Motor neuron (in vitro differentiated cells): ENCODE measurements at places on chromosomes 2 and 18.

GRCh38 chr18:76959605-76960004 lies 137.2 kb downstream of the ZNF236 start:
- ATAC-seq, result no peak

DNA sequence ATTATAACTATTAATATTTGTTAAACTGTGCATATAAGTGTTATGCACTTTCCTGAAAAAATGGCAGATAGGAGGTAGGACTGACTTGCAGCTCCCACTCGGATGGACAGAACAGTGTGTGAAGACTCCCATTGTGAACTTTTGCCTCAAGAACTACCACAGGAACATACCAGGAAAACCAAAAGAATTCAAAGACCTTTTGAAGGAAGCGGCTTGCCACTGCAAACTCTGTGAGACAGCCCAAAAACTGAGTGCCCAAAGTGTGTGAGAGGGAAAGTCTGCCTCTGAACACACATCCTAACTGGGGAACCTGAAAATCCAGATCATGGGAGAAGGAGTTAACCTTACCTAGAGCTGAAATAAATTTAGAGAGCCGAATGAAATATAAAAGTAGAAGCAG lies 171.0 kb downstream of the ZBTB7C start:
- no peak for ATAC-seq

DNA sequence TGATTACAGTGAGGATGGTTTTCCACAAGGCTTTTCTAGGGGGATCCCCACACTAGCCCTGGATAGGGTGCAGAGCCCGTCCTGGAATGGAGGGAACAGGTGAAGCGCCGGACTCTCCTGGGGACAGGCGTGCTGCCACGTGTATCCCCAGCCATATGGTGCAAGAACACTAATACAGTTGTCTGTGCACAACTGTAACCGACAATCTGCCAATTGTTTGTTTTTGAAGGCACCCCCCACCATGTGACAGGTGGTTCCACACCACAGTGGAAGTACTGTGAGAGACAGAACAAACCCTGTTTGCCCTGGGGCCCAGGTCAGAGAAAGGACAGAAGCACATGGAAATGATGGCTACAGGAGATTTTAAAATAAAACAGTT lies 52.9 kb downstream of the MYCN start:
- no peak for ATAC-seq

- no peak for ATAC-seq
Measured at GRCh38 chr2:127362971-127363370, 24.8 kb downstream of the MAP3K2 start.

GRCh38 chr2:98822301-98823164 lies 91.6 kb upstream of the MGAT4A start:
- ATAC-seq, result peak; percentile 79

GRCh38 chr18:55316486-55317184 lies 271.4 kb downstream of the TCF4 start:
- no peak for ATAC-seq

DNA sequence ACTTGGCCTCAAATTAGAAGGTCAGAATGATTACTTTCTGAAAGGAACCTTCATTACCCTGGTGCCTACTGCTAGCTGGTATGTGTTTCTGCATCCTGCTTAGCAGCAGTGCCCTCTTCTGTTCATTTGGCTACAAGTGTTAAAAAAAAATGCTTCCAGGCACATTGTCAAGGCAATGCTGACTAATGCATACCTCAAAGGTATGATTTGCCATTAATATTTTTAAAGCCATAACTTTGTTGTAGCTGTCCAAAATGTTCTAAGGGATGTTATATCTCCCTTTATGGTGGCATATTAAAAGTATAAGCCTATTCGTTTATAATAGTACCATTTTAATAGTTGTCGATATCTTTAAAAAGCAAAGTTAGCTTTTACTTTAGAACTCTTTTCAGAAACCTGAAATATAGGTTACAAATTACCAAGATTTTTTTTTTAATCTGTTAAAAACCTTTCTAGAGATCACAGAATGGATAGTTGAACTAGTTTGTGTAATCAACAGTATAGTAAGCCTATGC lies 52.0 kb upstream of the FAM171B start:
- ATAC-seq, result peak; percentile 67

DNA sequence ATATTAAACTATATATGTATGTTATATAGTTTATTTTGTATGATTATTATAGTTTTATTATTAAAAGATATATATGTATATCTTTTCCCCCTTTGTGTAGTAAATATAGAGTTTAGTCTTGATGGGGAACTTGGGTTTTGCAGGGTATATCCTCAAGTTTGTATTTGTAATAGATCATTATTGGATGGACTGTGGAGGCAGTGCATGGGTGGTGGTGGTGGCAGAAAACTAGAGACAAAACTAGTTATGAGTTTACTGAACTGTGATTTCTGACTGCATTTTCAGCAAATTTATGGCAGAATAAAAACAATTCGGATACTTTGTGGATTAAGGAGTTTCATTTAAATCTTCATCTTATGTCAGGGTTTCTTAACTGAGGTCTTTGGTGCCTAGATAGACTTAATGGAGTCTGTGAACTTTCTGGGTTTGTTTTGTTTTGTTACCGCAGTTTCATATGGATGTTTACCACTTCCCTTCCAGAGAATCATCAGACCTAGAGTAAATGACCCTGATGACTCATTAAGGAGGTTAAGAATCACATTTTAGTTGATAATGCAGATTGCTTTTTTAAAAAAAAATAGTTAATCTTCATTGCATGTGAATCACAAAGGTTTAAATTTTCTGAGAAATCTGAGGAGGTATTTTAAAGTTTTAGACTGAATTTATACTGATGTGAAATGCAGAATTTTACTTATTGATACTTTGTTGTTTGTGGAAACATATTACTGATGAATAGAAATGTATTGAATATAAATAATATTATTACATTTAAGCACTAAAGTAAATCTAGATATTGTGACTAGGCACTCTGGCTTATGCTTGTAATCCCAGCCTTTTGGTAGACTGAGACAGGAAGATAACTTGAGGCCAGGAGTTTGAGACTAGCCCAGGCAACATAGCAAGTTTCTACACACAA lies 14.5 kb downstream of the EPC2 start:
- no peak for ATAC-seq

DNA sequence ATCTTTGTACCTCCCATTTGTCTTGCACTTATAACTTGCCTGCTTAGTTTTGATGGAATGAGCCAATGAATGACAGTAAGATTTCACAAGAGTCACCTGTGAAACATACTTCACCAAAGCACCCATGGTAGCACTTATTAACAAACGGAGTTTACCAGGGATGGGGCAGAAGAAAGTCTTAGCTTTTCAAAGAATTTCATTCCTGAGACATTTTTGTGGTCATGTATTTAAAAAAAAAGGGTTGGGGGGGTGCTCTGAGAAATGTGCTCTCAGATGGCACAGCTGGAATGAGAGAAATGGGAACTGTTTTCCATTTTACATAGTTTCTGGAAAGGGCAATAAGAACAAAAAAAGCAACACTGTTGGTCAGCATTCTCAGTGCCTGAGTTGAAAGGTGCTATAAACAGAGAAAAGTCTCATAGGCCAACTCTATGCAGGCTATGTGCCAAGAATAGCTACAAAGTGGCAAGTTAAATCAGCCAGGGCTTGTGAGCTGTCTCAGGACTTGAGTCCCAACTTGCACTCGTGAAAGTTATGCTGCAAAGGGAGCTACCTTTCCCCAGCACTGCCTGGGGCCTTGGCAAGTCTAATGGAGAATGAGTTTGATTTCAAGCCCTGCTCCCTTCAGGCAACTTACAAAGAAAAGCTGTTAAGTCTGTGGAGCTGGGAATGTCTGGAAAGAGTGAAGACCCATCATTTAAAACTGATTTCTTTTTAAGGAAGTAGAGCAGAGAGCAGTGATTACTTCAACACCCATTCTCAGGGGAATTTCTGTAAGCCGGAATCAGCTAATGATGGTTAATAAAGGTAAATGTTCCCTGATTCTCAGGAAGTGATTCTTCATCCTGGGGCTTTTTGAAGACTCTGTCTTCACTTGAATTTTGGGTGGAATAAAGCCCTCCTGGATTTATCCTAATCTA lies 170.6 kb downstream of the SLC8A1 start:
- peak; percentile 72 for ATAC-seq

DNA sequence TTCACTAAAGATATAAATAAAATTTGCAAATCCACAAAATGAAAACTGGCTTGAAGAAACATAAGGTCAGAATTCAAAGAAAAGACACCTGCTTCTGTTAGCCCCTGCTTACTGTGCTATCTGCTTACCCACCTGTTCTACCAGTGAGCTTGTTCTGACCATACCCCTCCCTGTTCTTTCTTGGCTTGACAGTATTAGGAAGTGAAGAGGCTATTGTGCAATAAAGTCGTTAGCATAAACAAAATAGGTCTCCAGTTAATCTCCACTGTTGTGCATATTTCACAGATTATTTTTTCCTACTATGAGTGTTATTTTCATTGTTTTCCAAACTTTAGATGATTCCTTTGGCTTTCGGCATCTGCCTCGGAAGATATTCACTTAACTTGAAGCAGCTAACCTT lies 322.1 kb downstream of the CCDC85A start:
- ATAC-seq, result no peak

- ATAC-seq, result peak; percentile 33
Measured at GRCh38 chr18:24868760-24869237, 408.4 kb downstream of the HRH4 start.

DNA sequence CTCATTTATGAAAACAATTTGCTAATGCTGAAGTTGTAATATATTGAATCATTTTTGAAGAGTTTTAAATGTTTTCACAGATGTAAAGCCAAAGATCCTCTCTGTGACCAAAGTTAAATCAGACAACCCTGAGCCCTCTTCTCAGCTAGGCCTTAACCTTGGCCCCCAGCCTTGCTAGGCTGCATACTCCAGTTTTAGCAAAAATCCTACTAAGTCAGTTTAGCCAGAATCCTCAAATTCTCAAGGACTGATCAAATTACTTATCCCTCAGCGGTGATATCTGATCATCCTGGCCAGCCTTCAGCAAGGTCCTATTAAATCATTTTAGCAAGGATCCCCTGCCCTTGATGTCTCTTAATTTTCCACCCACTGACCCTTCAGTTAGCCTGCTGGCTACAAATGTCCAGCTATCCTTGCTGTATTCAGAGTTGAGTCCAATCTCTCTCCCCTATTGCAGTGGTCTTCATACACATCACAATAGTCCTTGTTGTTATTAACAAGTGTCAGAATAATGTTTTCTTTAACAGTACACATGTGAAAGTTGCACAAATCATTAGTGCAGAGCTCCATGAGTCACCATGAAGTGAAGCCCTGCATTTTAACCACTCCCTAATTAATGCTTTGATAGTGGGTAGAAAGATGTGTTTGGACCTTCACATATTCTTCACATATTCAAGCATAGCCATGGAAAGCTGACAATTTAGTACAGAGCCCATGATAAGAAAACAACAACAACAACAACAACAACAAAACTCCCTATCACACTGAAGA lies 206.4 kb downstream of the NBAS start:
- no peak for ATAC-seq

DNA sequence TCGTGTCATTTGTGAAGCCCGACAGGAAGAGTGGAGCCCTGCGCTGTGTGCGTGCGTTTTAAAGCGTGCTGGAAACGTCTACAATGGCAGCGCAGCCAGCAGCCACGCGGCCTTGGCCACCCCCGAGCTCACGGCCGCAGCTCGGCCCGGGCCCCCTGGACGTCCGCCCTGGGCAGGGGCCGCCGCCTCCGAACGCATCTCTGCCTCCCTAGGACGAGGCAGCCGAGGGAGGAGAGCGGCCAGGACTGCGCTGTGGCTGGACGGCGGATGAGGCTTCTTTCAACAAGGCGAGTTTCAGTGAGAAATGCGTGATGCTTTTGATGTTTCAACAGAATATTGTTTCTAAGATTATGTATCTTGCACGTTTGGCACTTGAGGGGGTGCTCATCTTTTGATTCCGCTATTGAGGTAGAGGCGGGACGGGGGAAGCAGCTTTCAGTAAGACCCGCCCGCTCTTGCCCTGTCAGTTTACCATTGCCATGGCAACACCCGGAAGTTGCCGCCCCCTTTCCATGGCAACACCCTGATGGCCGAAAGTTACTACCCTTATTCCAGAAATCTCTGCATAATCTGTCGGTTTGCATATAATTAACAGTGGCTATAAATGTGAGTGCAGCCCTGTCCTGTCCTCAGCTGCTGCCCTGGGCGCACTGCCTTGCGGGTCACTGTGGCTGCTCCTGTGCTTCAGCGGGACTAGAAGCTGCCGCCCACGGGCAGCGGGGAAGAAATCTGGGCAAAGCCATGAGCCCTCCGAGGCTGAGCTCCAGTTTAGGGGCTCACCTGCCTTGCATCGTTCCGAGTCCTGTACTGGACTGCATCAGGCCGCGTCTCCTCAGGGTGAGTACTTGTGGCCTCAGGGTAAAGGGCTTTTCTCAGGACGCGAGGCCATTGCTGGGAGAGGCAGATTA lies 38.6 kb downstream of the ADNP2 start:
- peak; percentile 69 for ATAC-seq

DNA sequence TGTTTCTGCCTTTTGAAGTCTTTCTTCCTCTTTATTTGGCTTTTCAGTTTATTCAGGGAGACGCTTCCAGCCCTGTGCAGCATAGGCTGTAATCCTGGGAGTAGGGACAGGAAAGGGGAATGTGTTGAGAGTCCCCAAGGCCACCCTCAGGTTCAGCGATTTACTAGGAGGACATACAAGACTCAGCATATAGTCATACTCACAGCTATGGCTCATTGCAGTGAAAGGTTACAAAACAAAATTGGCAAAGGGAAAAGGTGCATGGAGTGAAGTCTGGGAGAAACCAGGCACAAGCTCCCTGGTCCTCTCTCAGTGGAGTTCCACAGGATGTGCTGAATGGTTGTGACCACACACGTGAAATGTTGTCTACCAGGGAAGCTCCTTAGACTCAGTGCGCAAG lies 49.6 kb upstream of the ZNF638 start:
- no peak for ATAC-seq

DNA sequence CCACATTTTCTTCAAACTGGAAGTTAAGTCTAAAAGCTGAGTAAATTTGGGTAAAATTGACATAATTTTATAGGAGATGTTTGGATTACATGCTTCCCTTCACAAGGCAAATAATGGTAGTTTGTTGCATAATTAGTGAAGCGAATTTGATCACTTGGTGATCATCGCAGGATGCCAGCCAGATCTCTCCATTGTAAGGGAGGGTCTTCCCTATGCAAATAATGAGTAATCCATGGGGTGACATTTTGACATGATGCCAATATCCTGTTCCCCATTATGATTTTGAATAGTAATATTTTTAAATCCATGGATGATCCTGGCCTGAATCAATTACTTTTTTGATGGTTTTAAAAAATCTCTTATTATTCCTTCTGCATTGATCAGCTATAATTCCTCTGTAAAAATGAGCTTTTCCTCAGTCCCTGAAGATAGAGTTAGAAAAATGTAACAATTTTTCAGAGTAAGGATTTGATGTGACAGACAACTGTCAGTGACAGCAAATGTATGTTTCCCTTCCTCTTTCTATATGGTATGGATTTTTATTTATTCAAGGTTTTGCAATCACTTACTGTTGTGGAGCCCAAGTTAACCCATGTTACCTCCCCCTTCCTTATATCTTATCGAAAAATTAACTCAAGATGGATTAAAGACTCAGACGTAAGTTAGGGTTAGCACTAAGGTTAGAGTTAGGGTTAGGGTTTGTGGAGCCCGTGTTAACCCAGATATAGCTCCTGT lies 21.4 kb downstream of the CCL20 start:
- no peak for ATAC-seq

GRCh38 chr18:26574958-26575864 lies 26.9 kb upstream of the KCTD1 start:
- ATAC-seq, result peak; percentile 81
